ENCODE measurements at places on chromosomes 6 and 20.

- DNase-seq, result no peak
These were observed 95.8 kb downstream of the BANF2 start for GRCh38 chr20:17795501-17796071.

DNA sequence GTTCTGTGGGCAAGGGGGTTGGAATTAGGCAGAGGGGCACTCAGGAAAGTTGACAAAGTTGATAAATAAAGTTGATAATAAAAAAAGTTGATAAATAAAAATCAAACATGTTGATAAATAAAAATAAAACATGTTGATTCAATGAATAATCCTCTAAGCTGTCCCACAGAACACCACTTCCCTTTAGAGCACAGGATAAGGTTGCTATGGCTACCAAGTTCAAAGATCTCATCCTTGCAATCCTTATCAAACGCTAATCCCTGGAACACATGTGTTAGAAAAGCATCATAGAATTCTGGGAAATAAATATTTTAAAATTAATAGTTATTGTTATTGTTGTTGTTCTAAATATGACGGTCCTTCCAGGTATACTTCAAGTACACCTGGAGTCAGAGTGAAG is 33.9 kb downstream of the MBOAT1 start:
- DNase-seq, result no peak

GRCh38 chr20:50521221-50522052 is 11.3 kb downstream of the PTPN1 start:
- no peak for DNase-seq

DNA sequence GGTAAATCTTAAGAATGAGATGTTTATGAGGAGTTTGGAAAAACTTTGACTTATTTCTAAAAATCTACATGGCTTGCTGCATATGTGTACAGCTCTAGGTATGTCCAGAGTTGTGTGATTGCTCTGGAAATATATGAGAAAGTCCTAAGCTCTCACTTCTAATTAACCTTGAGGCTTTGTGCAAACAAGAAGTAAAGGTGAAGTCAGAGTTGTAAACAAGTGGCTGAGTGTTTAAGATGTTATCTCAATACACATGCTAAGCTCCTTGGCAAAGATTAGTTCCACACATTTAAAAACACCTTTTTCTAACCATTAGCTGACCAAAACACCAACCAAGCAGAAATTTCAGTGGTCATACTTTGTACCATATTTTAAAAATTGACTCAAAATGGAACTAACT is 684.2 kb downstream of the HTR1B start:
- no peak for DNase-seq

DNA sequence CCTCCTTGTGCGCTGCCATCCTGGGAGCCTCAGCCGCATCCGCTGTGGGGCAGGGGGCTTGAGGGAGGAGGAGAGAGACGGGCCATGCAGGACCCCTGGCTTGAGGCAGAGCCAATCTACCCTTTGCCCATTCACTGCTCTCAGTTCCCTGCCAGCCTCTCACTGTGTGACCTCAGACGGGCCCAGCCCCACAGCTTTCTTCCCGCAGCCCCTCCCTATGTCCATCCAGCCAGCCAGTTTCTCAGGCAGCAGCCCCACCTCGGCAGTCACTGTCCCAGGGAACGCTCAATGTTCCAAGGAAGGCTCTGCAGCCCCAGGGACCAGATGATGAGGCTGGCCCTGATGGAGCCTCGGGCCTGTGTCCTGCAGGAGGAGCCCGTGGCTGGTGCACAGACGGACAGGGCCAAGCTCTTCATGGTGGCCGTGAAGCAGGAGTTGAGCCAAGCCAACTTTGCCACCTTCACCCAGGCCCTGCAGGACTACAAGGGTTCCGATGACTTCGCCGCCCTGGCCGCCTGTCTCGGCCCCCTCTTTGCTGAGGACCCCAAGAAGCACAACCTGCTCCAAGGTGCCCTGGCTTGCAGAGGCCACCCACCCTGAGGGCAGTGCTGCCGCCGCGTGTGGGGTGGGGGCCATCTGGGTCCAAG is 3.9 kb upstream of the TNFRSF6B start:
- DNase-seq, result no peak

DNA sequence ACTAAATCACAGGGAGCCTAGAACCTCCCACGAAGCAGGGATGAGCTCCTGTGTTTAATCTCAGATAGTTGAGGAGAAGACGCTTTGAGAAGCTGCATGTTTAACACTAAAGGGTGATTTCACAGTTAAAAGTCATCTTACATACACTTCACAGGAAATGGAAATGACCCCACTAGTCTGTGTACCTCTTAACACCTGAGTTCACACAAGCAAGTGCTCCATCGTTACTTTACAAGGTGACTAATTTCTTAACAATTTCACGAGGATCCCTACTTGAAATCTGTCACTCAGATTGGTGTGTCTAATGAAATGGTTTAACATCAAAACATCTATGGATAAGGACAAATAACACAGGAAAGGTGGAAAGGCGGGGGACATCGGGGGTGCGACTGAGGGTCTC is 93.8 kb upstream of the RPS6KA2 start:
- no peak for DNase-seq

GRCh38 chr20:55200317-55200716 is 724.9 kb downstream of the DOK5 start:
- DNase-seq, result no peak

All from activated naive CD4-positive, alpha-beta T cell treated with anti-CD3 and anti-CD28 coated beads for 36 hours (primary cell).